ENCODE measurements at places on chromosomes 5 and 9.
A peak's percentile ranks its signal among the peaks of the same experiment; 100 is the strongest.

GRCh38 chr5:5544094-5544663 lies 121.7 kb downstream of the ICE1 start:
- DNase-seq: no peak

DNA sequence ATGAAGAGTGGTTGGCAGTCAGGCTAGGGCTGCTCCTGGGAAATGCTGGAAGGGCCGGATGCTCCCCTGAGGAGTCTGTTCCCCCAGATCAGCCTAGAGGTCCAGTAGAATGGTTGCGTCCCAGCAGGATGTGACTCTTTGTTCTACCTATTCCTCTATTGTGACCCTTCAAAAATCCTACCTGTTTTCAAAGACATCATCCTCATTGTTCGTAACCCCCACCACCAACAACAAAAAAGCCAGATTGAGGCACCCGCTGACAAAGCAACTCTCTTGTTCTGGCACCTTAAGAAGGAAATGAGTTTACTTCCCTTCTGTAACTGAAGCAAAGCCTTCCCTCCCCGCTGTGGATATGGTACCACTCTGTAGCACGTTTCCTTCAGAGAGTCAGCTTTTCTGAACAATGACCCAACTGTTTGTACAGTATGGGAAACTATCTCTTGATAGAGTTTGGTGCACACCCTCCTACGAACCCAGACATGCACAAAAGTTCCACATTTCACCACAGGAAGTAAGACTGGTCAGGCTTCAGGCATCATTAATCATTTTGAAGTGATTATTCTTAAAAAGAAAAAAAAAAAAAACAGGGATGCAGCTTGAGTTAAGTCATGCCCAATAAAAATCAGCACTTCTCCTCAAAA lies 207.2 kb downstream of the ENC1 start:
- no peak for DNase-seq

DNA sequence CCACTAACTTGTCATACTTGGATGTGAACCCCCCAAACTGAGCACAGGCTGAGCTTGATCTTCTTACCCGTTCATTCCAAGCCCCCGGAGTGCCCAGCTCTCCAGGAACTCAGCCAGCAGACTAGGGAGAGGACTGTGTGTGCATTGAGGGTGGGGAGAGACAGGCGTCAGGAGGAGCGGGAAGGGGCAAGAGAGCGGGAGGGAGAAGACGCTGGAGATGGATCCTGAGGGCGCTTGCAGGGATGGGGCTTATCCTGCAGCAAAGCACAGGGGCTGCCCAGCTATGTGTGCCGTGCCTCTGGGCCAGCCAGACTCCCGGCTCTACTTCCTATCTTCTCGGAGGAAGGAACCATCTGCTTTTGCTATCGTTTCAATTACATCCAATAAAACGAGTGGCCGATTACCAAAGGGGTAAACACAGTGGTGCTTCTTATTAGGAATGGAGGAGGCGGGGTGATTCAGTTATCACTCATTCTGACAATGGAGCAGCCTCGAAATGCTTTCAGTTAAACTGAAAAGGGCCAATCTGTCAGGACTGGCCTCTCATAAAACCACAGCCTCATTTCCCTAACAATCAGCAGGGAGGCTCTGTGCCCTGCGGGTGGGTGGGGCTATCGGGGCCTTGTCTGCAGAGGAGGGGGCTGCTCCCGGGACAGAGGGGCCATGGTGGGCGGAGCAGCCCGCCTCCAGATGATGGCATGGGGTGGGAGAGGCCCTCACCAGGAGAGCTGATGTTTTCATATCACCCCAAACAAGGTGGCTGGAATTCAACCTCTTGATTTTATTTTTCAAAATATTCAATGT lies 168.2 kb downstream of the DAB2IP start:
- DNase-seq: peak; percentile 76

- peak; percentile 51 for DNase-seq
Observed at GRCh38 chr5:33482335-33482734, 41.6 kb downstream of the TARS1 start.
